ENCODE measurements at places on chromosomes 5 and 9.

- DNase-seq, result no peak
These were observed 323.4 kb downstream of the FBXL7 start for GRCh38 chr5:15823398-15823797.

DNA sequence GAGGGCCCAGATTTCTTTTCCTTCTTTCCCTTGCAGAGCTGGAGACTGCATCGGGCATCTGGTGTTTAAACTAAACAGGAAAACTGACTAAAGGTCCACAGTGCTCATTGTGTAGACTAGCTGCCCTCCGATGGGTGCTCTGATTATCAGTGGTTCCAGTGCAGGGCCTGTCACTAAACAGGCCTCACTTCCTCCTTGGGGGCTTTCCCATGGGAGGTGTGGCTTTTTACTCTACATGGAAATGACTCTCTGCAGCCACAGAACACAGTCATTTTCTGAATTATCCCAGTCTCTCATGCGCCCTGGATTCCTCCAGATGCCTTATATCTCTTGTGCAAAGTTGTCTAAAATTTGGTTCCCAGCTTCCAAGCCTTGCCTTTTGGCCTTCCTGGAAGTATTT, 199.2 kb downstream of the TRIO start:
- no peak for DNase-seq

DNA sequence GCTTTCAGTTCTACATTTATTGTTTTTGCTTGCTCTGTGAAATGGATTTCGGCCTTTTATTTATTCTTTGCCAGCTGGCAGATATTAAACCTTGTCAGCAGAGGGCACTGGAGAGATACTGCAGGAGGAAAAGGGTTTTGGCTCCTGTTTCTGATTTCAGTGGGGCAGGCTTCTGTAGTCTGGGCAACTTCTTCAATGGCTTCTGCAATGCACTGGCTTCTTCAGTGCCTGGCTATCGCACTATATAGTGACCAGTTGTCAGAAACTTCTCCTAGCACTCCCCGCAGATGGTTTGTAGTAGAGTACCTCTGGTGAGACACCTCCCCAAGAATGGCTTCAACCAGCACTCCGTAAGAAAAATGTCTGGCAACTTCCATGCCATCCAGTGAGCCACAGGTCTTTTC, 3.2 kb upstream of the NFX1 start:
- DNase-seq, result peak; percentile 40

- no peak for DNase-seq
These were observed 11.0 kb downstream of the ZBTB5 start for GRCh38 chr9:37454238-37454637.

GRCh38 chr5:77066184-77066583, 20.9 kb downstream of the ZBED3 start:
- no peak for DNase-seq

DNA sequence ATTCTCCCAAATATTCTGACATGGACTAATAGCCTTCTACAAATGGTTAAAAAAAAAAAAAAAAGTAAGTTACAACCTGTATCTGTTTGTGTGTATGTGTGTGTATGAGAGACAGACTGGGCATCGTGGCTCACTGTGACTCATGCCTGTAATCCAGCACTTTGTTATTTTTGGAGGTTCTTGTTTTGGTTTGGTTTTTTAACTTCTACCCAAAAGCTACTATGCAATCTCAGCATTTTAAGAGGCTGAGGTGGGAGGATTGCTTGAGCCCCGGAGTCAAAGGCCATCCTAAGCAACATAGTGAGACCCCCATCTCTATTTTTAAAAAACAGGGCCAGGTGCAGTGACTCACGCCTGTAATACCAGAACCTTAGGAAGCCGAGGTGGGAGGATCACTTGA, 17.6 kb upstream of the HAVCR1 start:
- no peak for DNase-seq

DNA sequence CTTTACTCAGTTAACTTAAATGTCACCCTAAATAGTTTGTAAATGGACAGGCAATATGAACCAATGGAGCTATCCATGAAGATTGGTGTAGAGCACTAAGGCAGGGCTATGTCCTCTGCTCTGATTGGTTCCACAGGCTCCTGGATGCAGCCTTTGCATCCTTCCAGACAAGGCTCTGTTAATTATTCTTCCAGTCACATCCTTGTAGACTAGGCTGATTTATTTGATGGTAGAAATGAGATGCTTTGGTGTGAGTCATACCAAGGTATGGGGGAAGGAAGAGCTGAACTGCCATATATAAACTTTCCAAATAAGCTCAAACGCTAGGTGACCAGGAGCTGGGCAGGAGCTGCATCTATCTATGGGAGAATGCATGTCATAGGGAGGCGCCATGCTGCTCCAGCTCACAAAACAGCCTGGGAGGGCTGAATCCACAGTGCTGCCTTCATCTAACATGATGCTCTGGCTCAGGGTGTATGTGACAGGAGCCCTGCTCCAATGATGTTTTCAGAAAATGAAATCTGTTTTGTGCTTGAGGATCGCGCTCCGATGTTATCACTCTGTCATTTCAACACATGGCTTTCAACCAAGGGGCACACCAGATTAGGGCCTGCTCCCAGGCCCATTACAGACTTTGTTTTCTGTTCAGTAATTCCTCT, 818.0 kb upstream of the ZNF608 start:
- DNase-seq, result no peak

DNA sequence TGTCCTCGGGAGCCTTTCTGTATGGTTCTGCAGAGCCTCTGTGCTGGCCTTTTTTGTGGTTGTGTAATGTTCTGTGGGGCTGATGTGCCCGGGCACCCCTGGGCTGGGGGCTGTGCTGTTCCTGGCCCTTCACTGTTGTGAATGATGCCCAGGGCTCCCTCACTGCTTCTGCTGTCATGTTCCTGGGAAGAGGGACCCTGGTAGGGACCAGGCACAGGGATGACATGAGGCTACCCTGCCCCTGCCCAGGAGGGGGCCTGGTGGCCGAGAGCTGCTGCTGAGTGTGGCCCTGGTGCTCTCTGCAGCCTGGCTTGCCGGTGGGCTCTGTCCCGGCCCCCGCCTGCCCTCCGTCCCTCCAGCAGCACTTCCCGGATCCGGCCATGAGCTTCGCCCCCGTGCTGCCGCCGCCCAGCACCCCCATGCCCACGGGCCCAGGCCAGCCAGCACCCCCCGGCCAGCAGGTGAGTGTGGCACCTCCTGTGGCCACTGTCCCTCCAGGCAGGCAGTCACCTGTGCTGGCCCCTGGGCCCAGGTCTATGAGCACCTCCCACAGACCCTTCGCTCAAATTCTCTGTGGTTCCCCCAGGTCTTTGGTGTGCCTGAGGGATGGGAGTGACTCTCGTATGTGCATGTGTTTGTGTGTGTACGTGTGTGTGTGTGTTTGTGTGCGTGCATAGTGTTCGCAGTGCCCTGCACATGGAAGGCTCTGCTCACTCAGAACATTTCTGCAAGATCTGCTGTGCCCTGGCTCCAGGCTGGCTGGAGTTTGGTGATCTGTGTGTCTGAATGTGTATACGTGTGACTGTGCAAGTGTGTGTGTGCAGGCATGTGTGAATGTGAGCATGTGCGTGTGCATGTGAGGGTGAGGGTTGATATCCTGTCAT, 72.3 kb downstream of the WNK2 start:
- DNase-seq, result no peak

DNA sequence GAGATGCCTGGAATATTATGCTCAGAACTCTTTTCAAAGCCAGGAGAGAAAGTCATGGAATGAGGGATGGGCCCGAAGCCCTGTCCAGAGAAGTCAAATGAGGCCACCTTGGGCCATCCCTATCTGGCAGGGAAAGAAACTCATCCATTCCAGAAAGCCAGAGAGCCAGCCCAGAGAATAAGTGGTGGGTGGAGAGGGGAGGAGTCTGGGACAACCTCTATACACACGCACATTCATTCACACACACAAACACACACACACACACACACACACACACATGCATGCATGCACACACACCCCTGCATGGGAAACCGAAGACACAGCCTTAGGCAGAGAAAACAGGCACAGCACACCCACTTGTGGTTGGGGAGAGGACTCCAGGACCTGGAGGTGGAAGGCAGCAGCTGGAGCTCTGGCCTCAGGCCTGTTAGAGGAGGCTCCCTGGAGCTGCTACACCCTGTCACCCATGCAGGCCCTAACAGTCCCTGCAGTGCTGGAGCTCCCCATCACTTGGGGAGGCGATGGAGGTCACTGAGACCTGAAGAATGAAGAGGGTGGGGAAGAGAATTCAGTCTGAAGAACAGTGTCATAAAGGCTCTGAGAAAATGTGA, 38.0 kb downstream of the TGFBI start:
- no peak for DNase-seq

DNA sequence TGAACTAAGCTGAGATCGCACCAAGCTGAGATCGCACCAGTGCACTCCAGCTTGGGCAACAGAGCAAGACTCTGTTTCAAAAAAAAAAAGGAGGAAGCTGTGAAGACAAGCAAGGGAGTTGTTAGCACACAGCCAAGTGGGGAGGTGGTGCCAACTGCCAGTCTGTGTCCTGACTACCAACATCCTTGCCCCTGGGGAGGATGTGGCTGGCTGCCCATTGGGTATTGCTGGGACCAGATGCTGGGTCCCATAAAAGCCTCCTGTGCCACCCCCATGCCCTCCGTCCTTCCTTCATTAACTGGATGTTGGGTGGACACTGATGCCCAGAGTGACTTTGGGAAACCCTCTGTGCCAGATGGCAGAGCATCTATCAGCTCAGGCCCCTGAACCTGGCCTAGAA, 157.1 kb upstream of the COL5A1 start:
- no peak for DNase-seq

- no peak for DNase-seq
These were observed 14.5 kb downstream of the NOTCH1 start for GRCh38 chr9:136531186-136531903.

GRCh38 chr9:76658510-76659231, 105.6 kb upstream of the PCA3 start:
- no peak for DNase-seq

GRCh38 chr5:22521521-22521920, 331.6 kb downstream of the CDH12 start:
- no peak for DNase-seq

GRCh38 chr5:112109331-112110007, 309.6 kb downstream of the EPB41L4A start:
- DNase-seq, result no peak

DNA sequence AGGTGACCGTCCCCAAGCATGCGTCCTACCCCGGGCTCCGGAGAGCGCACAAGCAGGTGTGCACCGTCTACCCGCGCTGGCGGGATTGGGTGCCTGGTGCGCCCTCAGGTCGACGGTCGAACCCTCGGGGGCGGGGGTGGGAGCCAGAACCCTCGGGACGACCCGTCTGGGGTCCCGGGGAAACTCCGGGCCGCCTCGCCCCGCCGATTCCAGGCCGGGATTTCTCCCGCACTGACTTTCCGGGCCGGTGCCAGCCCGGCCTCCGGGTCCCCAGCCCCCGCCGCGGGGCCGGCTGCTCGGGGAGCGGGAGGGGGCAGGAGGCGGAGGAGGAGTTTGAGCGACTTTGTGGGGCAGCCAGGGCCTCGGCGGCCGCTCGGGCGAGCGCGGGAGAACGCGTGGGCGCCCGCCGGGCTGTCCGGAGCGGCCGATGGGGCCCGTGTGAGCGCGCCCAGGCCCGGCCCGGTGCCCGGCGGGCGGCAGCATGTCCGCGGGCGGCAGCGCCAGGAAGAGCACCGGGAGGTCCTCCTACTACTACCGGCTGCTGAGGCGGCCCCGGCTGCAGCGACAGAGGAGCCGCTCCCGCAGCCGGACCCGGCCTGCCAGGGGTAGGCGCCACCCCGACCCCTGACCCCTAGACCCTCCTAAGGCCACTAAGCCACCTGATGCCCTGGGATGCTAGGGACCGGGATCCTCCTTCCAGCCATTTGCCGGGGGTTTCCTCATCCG, at the start of gene DAB2IP:
Gene DAB2IP (plus strand): TSS at position 340 of the 726 bp plus-strand sequence. CDS start 142 bp downstream, at position 482.
- no peak for DNase-seq

DNA sequence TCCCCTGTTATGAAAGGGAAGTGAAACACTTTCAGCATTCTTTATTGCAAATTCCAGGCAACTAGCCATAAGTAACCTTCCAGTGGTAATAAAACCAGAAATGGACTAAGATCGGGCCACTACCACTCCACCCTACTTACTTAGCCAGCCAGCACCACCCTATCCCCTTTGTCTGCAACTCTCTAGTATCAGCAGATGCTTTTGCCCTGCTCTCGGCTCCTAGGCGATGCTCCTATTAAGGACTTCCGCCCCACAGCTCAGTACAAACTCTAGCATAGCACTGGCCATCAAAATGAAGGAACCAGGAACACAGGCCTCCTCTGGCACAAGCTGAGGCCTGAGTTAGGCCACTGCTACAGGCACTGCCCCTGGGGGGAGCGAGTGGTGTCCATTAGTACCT, 81.2 kb downstream of the GLDC start:
- no peak for DNase-seq

DNA sequence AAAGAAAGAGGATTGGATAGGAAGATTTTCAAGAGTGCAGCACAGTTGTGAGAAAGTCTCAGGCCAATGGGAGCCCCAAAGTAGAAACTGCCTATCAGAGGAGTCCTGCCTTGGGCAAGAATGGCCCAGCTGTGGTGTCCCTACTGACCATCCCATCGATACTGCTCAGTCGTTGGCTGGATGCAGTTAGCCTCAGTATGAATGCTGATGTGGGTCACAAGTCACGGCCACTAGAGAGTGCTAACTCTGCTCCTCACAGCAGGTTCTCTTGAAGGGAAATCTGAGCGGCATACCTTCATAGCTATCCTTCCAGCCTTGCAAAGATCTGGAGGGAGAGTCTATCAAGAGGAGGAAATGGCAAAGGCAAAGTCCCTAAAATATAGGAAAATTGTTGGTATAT, 11.6 kb upstream of the CETN3 start:
- DNase-seq, result no peak

DNA sequence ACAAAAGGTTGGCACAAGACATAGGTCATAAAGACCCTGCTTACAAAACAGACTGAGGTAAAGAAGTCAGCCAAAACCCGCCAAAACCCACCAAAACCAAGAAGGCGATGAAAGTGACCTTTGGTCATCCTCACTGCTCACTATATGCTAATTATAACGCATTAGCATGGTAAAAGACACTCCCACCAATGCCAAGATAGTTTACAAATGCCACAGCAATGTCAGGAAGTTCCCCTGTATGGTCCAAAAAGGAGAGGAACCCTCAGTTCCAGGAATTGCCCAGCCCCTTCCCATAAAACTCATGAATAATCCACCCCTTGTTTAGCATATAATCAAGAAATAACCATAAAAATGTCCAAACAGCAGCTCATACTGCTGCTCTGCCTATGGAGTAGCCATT, 27.7 kb downstream of the MLLT3 start:
- no peak for DNase-seq

DNA sequence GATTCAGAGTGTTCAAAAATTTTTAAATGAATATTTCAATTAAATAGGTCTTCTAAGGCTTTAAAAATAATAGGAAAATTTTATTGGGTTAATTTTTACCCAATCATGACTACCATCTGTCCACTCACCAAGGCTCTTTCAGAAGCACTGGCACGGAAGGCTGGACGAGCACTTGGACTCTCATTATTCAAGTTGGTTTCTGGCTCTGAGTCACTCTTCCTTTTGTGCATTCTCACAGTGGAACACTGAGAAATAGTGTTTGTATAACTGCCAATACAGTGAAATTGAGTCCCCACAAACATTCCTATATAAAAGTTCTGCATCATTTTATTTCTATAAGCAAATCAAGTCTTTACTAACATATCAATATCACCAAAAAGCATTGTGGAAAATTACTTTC, 1149.0 kb downstream of the EFNA5 start:
- DNase-seq, result no peak

Data from activated naive CD4-positive, alpha-beta T cell treated with Interleukin-2 at 50 U/mL for 16 hours (primary cell).